Left renal pelvis (tissue), 4 donors: ENCODE measurements at places on chromosomes 12 and 14.

DNA sequence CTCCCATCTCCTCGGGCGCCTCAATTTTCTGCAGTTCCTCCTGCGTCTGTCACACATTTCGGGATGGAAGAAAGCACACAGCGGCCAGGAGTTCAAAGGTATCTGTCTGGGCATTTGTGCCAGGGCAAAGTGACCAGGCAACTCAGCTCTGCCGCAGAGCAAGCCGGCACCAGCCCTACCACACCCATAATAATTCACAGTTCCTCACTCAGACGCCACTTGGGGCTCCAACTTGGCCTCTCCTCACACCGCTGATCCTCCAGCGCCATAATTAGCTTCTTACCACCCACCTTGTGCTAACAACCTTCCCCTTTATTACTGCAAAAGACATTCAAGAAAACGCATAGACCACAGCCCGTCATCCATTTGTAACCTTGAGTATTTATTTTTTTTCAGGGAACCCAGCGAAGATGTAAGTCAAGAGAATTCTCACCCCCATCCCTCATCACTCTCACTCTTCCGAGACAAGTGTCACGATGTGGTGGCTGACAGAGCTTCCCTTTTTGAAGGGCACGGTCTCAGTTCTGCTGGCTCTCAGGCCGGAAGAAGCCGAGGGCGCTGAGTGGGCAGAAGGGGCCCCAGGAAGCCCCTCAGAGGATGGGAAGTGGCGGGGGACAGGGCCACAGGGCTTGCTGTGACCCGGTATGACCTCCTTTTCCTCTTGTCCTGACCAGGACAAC, 25.2 kb upstream of the NCOR2 start:
- no peak for DNase-seq

DNA sequence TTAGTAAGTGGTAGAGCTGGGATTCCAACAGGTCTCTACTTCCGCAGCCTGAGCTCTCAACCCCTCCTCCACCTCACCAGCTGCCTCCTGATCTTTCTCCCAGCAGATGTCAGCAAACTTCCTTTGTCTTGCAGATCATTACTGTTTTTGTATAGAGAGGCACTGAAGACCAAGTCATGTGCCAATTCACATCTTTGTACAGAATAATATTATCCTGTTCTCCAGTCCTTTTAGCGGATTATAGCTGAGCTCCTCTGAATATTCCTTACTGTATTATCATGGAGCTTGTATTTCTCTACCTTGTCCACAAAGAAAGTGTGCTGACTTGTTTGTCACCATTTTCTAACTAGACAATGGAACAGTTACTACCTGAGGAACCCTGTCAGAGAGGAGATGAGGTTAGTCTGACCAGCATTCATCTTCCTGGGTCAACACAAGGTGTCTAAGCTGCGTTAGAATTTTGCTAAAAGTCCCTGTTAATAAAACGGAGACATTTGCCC, 142.3 kb upstream of the ARHGAP5 start:
- DNase-seq, result peak; percentile 46

DNA sequence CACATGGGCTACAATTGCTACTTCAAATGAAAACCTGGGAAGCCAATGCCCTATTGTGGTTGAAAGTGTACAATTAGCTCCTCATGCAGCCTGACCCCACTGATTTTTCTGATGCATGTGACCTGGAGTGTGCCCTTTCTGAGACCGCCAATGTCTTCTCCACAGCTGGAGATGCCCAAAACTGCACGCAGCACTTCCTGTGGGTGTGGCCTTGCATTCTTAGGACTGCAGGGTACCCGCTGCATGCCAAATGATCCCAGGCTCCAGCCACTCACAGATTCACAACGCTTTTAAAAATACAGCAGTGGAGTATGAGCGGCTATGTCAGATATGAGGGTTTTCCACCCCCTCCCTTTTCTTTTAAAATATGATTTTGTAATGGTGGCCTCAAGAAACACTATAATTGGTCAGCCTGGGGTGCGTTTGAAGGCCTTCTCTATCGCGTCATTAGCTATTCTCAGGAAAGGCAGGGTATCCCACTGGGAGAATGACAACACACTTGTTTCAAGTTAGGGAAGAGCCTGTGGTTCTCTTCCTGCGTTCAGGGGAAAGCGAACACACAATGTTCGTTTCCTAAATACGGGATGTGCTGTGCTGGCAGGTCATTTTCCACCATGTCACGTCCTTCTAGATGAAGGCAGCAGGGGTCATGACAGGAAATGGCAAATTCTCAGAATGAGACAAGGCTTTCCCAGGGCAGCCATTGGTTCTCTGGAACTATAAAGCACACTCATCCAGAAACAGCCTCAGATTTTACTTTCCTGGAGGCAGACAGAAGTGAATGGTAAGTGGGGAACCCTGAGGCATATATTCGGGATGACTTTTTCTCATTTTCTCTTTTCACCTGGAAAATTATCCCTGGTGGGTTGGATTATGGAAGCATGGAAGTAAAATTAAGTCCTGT, at the start of gene APOLD1:
TSS of gene APOLD1 (plus strand) at position 749 of the 904 bp plus-strand sequence. CDS start at position 782, 33 bp downstream.
- DNase-seq, result no peak

DNA sequence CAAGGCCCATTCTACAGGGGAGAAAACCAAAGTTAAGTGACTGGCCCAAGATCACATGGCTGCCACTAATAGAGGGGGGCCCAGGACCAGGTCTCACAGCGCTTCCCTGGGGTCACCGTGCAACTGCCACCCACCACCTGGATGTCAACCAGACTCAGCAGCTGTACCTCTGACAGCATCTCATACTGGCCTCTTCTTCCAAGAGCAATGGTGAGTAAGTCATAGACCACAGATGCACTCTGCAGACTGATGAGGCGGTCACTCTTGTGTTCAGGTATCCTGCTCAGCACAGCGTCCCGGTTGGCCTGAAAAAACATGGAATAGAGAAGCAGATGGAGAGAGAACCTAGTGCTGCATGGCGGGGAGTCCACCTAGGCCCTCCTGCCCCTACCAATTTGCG, 139.9 kb downstream of the TTC7B start:
- DNase-seq, result no peak

GRCh38 chr12:1369938-1370500, 224.4 kb downstream of the FBXL14 start:
- DNase-seq, result no peak
